Ureter (tissue), 1 donor: ENCODE measurements at places on chromosomes 13 and 19.

DNA sequence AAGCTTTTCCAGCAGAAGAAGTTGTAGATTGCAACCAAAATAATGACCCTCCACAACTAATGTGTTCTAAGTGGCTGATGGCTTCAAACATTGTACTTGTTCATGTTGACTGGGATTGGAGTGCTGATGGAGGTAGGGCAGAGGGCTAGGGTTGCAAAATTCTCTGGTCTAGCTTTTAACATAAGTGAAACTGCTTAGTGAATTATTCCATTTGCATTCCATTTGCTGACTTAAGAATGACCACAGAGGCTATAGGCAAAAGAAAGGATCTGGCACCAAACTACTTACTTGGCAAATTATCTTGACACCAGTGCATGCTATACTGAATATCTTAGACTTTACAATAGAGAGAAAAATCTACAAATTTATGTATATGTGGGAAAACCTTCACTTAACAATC, 287.0 kb downstream of the FGF9 start:
- no peak for DNase-seq

GRCh38 chr13:35472323-35472881, 4.1 kb downstream of the MAB21L1 start:
- no peak for DNase-seq

GRCh38 chr19:41584260-41584810, 8.4 kb downstream of the CEACAM21 start:
- no peak for DNase-seq

GRCh38 chr19:18158467-18158866, 5.5 kb downstream of the PIK3R2 start:
- DNase-seq = no peak

DNA sequence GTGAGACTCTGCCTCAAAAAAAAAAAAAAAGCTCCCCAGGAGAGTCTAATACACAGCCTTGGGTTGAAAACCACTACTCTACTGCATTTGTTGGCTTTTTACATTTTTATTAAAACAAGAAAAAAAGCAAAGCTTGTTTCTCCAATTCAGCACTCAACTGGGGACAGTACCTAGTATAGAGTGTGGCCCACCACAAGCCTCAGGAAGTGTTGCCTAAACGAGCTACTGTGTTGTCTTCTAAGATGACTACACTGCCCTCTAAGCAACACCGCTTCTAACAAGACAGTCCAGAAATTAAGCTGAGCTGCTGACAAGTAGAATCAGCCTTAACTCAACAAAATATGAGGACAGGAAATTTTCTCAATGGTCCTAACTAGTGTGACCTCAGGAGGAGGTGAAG, 522.2 kb downstream of the FGF9 start:
- DNase-seq = no peak
